NCI-H1092 (cell line): ENCODE measurements at places on chromosomes 11 and 22.

- no peak for DNase-seq
These were observed 1.4 kb upstream of the STIM1 start for GRCh38 chr11:3853899-3854659.

DNA sequence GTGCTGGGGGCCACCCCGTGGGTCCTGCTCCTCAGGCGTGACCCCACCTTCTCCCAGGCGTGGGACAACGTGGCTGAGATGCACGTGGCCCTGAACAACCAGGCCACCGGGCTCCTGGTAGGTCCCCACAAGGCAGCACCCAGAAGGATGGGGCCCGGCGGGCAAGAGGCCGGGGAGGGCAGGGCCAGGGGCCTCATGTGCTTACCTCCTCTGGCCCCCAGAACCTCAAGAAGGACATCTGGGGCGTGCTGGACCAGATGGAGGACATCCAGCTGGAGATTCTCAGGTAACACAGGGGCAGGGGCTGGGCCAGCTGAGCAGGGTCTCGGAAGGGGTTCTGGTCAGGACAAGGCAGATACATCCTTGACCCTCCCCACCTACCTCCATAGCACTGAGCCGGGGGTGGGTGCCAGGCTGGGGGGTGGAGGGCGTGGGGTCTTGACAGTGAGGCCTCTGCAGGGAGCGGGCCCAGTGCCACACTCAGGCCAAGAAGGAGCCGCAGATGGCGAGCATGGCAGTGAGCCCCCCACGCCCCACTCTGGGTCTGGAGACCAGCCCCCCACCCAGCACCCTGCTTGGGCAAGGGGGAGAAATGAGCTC, 186.3 kb downstream of the IGLL1 start:
- DNase-seq: no peak

- no peak for DNase-seq
These were observed 1.0 kb upstream of the FKBP2 start for GRCh38 chr11:64239662-64240434.

DNA sequence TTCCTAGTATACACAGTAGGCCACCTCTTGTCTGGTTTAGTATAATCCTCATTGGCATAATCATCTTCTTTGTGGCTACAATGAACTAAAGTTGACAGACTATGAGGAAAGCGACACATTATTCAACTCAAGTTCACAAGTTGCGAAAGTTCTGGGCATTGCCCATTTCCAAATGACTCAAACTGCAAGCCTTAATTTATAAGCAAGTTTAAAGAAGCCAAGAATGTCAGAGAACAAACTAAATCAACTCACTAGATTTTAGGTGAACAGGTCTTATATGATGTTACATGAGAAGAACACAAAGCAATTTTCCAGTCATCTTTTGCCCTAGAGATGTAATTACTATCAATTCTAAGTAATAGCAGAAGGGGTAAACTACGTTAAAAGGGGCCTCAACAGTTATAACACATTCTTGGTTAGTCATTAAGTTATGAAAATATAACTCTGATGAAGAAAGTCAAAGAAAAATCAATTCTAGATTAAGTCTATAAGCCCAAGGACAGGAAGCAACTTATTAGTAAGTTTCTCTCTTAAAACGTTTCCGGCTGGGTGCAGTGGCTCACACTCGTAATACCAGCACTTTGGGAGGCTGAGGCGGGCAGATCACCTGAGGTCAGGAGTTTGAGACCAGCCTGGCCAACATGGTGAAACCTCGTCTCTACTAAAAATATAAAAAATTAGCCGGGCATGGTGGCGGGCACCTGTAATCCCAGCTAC, 21.5 kb downstream of the PICALM start:
- no peak for DNase-seq

DNA sequence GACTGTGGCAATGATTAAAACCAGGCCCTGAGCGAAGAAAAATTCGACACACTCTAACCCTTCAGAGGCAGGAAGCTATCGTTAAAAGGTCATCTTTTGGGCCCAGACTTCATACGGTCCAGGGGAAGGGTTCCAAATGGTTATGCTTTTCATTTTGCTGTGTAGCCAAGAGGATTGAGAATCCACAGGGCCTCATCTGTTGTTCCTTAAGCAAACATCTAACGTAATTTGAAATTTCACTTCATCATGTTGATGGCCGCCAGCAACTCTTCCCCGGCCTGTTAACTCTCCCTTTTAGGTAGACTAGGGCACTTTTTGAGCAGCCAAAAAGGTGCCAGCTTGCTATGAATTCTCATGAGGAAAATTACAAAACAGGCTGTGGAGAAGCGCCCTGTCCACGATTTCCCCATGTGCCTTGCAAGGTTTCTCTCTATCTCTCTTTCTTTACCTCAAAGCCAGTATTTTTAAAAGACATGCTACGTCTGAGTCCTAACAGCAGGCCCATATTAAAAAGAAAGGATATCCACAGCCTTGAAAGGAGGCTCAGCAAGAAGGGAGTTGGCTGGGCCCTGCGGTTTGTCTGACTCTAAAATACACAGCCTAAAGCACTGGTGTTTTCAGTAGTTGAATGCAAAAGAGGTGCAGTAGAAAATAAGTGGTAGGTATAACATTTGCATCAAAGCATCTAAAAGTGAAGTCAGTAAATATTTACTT, 356.3 kb upstream of the NARS2 start:
- DNase-seq: no peak

- no peak for DNase-seq
These were observed 22.6 kb upstream of the MGAT3 start for GRCh38 chr22:39434243-39434653.

DNA sequence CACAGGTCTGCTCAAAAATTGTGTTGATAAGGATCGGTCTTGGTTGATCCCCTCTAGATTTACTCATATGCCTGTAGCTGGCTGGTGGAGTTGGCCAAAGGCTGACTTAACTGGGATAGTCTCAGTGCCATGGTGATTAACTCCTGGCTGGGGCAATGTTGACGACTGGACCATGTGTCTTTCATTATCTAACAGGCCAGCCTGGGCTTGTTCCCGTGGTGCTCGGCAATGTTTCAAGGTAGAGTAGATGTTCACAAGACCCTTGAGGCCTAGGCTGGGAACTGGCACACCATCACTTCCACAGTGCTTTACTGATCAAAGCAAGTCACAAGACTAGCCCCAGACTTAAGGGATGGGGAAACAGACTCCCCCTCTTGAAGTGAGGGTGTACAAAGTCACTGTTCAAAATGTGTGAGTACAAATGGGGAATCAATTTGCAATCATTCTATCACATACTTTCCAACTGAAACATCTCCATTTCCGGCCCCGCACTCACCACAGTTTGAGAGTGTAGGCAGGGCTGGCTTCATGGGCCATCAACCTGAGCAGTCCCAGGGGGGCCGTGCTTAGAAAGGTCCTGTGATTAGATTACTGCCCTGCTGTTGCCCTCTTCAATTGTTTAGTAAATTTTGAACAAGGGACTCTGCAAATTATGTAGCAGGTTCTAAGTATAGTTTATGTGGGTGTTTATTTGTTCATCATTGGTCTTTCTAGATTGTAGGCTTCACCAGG, 240.8 kb downstream of the NELL1 start:
- DNase-seq: no peak
